ENCODE measurements at places on chromosomes 13 and 19. TPM values are rescaled to one million over a fixed set of nuclear protein-coding genes. Genes with fewer than 3 reads are reported as not detected.

DNA sequence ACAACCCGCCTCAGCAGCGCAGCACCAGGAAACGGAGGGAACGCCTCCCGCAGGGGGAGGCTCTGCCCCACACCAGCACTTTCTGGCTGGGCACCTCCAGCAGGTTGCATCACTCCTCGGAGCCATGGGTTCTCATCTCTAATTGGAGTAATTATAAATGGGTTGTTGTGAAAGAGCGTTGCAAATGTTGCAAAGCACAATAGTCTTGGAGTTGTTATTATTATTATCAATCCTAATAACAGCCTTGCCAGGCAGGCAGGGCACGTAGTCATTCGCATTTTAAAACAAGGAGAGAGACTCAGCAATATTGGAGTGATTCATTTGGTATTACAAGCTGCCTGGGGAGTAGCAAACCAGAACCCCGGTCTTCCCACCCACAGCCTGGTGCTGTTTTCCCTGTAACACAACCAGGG is 108.6 kb upstream of the GJB6 start:
- no peak for DNase-seq

DNA sequence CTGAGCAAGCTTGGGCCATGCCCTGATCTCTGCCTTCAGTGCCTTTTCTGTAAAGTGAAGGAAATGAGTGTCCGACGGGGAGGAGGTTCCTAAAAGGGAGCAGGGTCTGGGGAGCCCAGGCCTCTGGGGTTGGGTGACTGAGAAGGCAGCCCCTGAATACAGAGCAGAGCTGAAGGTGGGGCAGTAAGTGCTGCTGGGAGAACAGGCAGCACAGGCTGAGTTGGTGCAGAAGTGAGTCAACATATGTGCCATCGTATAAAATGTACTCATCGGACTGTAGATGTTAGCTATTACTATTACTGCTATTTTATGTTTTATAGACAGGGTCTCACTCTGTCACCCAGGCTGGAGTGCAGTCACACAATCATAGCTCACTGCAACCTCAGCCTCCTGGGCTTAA is 1.0 kb upstream of the HAMP start:
- no peak for DNase-seq

DNA sequence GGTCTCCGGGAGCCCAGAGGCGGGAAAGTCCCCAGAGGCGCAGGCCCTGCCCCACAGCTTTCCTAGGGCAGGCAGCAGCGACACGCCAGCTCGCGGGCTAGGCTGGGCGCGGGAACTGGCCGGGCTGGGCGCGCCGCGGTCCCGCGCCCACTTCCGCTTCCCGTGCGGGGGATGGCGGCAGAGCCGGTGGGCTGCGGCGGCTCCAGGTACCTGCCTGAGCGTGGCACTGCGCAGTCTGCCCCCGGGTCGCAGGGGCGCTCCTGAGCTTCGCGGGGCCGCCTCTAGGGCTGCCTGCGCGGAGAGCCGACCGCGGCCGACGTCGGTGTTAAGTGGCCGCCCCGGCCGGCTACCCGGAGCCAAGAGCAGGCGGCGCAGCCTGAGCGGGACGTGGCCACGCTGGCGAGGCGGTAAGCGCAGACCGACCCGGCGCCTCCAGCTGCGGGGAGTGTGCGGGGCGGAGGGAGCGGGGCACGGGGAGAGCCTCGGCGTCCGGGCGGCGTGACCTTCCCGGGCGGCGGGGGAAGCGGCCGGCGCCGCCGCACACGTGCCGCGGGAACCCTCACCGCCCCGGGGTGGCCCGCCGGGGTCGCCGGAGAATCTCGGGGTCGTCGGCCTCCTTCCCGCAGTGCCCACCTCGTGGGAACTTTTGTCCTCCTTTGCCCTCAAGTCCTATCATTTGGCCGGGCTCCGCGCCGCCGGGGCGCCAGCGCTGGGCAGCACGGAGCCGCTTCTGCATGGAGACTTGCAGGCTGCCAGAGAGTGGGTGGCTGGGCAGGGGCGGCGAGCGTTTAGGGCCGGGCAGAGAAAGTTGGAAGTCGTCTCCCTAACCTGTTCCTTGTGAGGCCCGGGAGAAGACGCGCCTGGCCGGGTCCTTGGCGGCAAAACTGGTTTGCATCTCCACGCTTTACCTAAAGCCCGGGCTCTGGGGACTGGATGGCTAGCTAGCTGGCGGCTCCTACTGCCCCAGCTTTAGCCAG is 31.4 kb upstream of the MPHOSPH8 start:
- no peak for DNase-seq

- DNase-seq, result no peak
Measured at GRCh38 chr19:49165865-49166301, 8.3 kb downstream of the TRPM4 start.

Gene HCST
- 14.4 TPM for total RNA-seq

DNA sequence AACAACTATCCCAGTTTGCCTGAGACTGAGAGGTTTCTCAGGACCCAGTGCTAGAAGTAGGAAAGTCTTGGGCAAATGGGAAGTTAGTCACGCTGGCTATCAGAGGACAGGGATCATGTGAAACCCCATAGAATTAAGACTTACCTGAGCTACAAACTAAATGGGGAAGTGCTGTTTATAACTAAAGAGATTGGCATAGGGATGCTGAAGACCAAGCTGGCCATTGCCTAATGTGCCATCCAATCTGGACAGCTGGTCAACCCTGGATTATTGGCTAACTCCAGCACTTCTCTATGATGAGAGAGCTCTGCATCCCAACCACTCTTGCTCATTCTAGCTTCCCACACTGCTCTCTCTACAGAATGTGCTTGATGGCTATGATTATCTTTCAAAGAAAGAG is 216.1 kb downstream of the TDRD3 start:
- DNase-seq, result no peak

Gene FOXA3
- 10.1 TPM for total RNA-seq

Gene SIGLEC8
- total RNA-seq, result 11.0 TPM

Gene CGB8
- not detected for total RNA-seq

Gene CBY2
- total RNA-seq, result not detected

DNA sequence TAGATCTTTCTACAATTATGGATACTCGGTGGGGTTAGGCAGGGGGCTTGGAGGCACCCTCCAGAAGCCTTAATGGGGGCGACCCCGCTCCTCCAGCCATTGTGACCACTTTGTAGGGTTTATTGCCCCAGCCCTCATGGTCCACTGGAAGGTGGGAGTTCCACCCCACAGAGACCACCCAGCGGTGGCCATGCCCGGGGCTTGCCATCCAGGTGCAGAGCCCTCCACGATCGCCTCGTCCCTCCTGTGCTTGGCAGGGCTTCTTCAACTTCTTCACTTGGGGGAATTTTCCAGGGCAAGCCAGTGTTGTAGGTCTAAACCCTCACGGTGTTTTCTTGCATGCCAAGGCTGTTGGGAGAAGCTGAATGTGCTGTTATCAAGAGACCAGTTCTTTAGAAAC is 16.1 kb downstream of the ZNF536 start:
- DNase-seq, result no peak

DNA sequence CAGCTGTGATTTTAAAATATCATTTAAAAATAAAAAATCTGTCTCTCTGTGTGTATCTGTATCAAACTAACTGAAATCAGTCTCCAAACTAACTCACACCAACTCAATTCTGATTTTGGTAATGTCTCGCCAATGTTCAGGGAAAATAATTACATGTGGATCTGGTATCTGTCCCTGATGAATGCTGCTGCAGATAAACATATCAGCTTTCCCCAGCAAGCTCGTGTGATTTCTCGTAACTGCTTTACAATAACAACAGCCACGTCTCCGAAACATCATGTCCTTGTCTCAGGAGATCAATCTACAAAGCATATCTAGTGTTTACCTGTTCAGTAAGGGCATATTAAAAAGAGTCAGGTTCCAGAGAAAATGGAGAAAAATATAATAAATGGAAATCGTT is 129.0 kb downstream of the IRS2 start:
- no peak for DNase-seq

- DNase-seq, result no peak
Measured at GRCh38 chr19:11423791-11424181, 4.7 kb upstream of the RGL3 start.

Gene FIZ1
- total RNA-seq, result 22.7 TPM

- DNase-seq, result no peak
Measured at GRCh38 chr13:35479038-35479492, 2.6 kb upstream of the MAB21L1 start.

Gene RXFP2
- total RNA-seq, result not detected

All from mucosa of gallbladder (tissue), 1 donor.